Mammary epithelial cell (primary cell): ENCODE measurements at places on chromosomes 1 and 21. TPM values are rescaled to one million over a fixed set of nuclear protein-coding genes. Genes with fewer than 3 reads are reported as not detected.

LORICRIN gene
- total RNA-seq: not detected

WNT2B gene
- 1.2 and 1.4 TPM in 2 replicates for total RNA-seq

SLC1A7 gene
- not detected for total RNA-seq

SH2D1B gene
- total RNA-seq: not detected in 2 replicates

DNA sequence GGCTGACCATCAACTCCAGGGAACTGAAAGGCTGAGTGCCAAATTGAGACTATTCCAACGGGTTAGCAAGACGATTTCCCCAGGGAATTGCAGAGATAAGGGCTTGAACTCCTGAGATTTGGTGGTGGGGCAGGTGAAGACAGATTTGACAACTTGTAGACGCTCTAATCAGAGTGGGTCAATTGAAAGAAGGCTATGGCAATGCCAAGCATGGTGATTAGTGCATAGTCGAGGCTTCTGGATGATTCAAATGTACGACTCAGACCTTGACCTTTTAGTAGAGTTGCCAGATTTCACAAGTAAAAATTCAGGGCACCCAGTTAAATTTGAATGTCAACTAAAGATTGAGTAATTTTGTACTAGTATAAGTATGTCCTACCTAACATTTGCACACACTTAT is 302.1 kb upstream of the SPAG17 start:
- peak; percentile 6 for DNase-seq

GRCh38 chr1:60224523-60224922 is 151.0 kb upstream of the C1orf87 start:
- no peak for DNase-seq

HMCN1 gene
- 5.6 and 6.4 TPM in 2 replicates for total RNA-seq

DNA sequence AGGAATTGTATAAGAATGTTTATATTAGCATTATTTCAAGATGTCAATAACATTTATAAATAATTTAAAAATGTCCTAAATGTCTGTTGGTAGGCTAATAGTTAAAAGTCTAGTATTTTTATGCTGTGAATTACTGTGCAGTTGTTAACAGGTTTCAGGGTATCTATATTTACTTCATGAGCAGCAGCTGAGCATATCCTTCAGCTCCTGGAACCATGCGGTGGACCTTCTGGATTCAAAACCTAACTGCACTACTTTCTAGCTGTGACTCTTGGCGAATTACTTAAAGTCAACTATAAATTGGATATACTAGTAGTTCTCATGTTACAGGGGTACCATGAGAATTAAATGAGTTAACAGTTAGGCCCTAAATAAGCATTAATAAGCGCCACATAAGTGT is 3.7 kb downstream of the CEP350 start:
- no peak for DNase-seq

DNA sequence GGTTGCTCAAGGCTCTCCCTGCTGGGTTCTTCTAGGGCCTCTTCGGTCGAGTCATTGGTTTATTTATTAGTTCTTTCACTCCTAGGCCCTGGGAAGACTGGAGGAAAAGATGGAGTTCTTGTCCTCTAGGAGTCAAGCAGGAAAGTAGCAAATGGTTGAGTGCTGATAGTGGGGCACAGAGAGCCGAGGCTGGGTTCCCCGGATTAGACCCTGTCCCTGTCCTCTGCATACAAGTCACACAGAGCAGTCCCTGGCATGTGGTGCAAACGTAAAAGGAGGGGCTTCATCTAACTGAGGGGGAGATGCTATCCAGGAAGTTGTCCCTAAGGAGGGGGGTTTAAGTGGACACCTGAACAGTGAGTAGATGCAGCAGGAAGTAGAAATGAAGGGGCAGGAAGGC is 19.2 kb upstream of the KCNE2 start:
- DNase-seq: no peak
